NCI-H1930 (cell line): ENCODE measurements at places on chromosomes 11 and 22.

- no peak for DNase-seq
These were observed 80.1 kb downstream of the INSC start for GRCh38 chr11:15194671-15195415.

DNA sequence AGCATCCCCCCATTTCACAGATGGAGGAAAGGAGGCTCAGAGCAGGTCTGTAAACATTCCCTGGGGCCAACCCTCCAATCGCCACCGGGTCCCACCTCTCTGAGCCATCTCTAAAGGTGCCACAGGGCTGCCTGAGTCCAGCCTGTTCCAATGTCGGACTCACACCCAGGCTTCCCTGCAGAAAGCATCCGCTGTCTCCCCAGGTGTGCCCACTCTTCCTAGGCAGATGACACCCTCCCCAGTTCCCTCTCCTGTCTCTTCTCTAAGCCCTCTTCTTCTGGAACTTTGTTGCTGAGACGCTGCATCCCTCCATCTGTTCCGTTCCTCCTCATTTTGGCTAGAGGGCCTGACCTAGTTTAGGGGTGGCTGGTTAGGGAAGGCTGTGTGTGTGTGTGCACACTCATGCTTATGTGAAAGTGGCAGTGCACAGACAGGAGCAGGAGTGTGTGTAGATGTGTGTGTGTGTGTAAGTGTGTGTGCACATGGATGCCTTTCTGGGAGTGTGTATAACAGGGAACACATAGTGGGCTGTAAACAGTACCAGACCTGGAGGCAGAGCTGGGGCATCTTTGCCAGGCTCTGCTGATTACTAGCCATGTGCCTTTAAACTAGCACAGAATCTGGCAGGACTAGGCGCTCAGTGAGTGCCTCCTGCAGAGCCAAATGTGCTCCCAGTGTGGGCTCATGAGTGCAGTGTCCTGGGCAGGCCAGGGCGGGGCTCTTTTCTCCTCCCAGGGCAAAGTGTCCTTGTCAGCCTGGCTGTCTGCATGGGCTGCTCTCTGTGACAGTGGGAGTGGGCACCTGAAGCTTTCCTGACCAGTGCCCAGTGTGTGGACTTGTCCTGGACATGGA, 77.3 kb upstream of the NECTIN1 start:
- no peak for DNase-seq

- DNase-seq: no peak
These were observed 78.3 kb upstream of the SCUBE2 start for GRCh38 chr11:9169595-9170295.

GRCh38 chr11:22670830-22671229, 4.4 kb downstream of the GAS2 start:
- no peak for DNase-seq

DNA sequence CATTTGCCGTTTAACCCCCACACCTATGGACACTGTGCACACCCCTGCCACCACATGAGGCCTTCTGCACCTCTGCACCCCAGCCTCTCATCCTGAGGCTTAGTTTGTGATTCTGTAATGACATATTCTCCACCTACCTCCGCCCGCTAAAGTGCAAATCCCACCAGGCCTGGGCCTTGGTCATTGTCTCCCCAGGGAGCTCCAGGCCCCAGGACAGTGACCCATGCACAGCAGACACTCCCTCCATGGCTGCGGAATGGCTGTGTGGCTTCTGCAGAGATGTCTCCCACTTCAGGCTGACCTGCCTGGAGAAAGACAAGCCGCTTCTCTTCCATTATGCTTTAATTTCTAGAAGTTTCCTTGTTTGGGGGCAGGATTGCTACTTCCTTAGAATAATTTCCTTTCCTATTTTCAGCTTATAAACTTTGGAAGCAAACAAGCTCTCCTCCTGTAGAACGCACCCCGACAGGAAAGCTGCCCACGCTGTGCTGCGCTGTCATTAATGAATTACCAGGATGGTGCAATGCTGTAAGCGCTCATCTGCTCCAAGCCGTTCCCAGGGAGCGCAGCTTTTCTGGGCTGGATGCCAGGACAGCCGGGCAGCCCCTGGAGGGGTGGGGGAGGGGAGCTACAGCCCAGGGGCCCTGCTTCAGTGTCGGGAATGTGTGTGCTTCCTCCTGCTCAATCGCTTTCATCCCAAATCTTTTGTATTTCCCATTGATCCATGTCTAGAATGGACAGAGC, 618.0 kb downstream of the BRD1 start:
- peak; percentile 10 for DNase-seq

GRCh38 chr22:25950111-25950510, 208.1 kb downstream of the MYO18B start:
- no peak for DNase-seq

DNA sequence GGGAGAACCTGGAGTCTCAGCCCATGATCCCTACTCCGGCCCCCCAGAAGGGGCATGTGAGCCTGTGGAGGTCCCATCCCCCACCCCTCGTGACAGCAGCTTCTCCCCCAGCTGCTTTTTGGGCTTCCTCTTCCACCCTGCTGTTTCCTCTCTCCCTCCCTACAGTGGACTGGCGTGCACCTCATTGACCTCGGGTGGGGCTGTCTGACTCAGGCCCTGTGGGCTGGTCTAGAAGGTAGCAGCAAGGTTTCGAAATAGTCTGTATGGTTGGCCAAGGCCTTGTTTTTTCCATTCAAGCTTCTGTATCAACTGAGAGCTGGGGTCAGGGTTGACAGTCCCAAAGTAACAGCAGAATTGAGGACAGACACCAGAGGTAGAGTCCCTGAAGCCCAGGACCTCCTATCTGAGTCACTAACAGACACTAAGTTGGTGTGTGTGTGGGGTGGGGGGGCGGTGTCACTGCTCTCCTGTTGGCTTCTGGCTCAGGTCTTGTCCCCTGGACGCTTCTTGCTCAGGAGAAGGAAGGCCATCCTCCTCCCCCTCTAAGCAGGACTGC, 7.7 kb downstream of the SLC37A2 start:
- DNase-seq: no peak

GRCh38 chr22:41576877-41577276, 12.8 kb downstream of the PMM1 start:
- peak; percentile 50 for DNase-seq

DNA sequence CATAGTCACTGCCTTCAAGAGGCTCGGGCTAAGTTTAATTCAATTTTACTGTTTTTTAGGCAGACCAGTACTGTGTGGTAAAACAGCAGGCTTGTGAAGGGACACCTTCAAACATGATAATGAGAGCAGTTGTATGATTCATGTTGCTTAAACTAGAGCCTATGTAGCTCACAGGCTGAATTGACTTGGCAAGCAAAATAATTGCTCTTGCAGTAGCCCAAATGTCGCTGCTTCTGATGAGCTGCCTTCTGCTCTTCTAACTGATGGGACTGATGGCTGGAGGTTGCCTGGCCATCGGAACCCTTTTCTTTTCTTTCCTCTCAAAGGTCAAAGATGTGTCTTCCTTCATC, 137.6 kb downstream of the MAML2 start:
- no peak for DNase-seq

DNA sequence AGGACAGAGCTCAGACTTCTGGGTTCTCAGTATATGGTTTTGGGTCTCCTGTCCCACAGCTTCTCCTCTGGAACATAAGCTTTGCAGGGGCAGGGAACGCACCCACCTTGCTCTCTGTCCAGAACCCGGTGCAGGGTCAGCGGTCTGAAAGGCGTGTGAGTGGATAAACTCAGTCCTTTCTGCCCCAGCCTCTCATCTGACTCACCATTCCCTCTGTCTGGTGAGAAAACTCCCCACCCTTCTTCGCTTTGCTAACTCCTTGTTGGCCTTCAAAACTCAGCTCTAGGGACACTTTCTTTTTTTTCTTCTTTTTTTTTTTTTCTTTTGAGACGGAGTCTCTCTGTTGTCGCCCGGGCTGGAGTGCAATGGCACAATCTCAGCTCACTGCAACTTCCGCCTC, 68.9 kb upstream of the NUP50 start:
- no peak for DNase-seq

DNA sequence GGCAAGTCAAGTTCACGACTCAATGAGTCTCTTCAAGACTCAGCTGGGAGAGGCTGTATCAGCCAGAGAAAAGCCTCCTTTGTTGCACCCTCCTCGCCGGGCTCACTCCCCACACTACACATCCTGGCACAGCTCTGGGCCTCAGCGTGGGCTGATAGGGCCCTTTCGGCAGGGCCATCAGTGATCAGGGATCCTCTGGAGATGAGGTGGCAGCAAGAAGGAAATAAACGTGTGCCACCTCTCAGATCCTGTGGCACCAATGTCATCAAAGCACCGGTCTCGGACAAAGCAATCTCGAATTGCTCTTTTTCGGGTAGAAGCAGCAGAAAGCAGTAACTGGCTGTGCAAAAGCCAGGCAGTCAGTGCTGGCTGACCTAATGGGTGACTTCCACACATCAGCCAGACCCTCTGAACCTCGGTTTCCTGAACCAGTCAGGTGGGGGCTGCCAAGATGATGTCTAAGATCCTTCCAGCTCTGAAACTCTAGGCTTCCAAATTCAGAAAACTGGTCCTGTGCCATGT, 2.1 kb downstream of the EHD1 start:
- DNase-seq: no peak

DNA sequence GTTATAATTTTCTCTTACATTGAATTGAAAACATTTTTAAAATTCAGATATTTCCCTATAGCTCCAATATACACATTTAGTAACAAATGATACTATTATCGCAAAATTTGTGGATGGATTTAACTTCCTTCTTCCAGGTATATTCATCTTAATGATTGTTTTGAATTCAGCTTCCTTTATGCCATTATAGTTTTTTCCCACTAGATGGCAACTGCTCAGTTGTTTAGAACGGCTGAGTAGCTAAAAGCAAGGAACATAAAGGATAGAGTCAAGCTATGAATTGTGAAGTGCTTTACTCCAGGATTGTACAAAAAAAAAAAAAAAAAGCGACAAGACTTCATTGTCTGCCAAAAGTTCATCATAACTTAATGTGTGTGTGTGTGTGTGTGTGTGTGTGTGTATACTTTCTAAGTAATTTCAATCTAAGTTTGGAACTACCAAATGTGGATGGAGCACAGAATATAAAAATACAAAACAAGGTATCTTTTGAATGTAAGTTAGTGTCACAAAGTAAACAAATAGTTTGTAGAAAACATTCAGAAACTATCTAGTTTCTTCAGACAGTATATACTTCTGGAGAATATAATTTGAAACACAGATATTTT, 846.4 kb downstream of the DLG2 start:
- no peak for DNase-seq

GRCh38 chr11:17230867-17231851, 23.4 kb upstream of the PIK3C2A start:
- no peak for DNase-seq

GRCh38 chr11:4459500-4459899, 10.4 kb downstream of the OR52K2 start:
- no peak for DNase-seq

- DNase-seq: no peak
These were observed 19.0 kb upstream of the STK33 start for GRCh38 chr11:8613036-8613435.

DNA sequence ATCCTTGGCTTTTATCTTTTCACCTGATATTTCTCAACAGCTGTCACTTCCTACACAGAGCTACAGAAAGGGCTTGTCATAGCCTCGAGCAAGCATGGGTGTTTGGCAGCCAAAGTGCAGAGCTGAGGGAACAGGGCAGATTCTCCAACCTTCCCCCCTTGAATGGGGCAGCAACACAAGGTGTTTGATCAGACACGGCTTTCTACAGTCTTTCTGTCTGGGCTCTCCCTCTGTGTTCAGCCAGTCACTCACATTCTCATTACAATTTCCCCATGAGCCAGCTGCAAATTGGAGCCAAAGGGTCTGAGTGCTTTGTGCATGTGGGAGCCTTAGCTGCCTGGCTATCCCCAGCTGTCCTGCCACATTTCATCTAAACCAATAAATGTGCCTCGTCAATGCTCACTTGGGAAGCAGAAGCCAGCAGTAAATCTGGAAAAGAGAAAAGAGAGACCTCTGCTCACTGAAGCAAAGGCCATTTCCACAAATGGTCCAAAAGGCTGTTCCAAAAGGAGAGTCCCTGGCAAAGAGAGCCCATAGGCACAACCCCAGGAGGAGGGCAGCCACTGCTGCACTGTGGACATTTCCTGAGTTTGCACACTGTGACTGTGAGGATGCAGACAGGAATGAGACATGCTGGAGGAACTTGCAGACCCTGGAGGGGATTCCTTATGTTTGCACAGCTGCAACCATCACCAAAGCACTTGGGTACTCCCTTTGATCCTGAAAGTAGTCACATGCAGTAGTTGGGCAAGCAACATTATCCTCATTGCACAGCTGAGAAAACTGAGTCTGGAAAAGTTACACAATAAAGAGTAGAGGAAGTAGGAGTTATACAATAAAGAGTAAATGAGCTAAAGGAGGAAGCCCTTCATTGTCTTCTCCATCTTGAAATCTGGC, 186.8 kb downstream of the FAM181B start:
- DNase-seq: no peak

GRCh38 chr11:97620007-97620406, 1230.2 kb downstream of the JRKL start:
- no peak for DNase-seq
